AG10803 (cell line): ENCODE measurements at places on chromosomes 11 and 22.

GRCh38 chr22:46432164-46433068 lies 96.9 kb downstream of the TRMU start:
- DNase-seq = peak; percentile 4

GRCh38 chr11:5230266-5230665 lies 3.4 kb upstream of the HBB start:
- no peak for DNase-seq

- DNase-seq = no peak
These were observed 189.6 kb downstream of the DSCAML1 start for GRCh38 chr11:117607449-117607848.

- DNase-seq = no peak
These were observed 3.9 kb downstream of the CNIH2 start for GRCh38 chr11:66281776-66282467.

DNA sequence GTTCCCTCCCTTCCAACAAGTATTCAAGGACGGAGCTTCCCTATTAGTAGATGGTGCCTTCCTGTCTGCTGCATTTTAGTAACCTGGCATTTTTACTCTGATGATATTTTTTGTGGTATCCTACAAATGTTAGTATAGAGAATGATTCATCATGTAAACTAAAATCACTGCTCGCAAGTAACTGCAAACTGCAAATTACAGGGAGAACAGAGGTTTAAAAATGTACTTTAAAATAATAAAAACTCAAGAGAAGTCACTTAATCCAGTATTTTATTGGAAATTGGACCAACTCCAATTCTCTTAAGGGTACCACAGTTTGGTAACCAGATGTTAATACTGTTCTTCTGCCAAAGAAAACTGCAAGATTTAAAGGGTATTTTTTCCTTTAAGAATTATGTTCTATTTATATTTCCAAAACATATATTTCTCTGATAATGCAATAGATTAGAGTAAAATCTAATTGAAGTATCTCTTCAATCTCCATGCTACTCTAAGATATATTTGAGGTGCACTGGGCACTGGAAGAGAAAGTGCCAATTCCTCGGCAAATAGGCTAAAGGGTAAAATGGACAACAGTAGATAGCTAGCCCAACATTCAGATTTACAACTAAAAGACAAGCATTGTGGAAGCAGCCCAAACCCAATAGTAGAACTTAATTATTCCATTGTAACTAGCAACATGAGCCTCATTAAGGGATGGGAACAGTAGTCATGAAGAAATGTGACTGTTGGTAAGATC lies 298.0 kb downstream of the TTC28 start:
- DNase-seq = peak; percentile 29

DNA sequence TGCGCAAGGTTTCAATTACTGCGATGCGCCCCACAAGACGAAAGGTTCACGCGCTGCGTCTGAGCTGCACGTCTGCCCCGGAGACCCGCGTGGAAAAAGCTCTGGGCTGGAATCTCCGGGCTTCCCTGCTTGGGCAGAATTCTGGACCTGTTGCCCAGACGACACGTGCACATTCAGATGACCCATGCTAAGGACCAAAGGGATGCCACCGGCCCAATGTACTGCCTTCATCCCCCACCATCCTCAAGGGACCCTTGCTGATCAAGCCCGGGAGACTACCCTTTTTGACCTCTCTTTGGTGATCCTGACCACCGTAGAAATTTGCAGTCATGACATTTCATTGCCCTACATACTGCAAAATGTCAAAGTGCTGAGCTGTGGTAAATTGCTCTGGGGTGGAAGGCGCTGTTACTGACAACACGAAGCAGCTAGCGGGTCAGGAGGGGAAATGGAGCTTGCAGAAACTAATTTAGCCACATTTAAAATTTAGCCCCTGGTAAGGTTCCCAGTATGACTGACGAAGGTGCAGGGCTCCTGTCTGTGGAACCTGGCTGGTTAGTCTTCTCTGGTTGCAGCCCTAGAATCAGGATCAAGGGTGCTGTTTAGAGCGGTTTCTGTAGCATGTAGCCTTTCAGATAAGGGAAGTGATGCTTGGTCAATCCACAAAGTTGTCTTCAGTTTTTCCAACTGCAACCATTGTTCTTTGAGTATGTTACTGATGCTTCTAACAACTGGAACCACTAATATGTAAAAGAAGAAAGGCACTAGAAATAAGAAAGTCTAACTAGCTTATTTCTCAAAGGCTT lies 81.9 kb downstream of the PRR5L start:
- no peak for DNase-seq

- DNase-seq = peak; percentile 92
These were observed 13.8 kb downstream of the UQCR10 start for GRCh38 chr22:29780748-29781676.

GRCh38 chr11:1925373-1926155 lies 6.1 kb downstream of the TNNT3 start:
- DNase-seq = no peak

DNA sequence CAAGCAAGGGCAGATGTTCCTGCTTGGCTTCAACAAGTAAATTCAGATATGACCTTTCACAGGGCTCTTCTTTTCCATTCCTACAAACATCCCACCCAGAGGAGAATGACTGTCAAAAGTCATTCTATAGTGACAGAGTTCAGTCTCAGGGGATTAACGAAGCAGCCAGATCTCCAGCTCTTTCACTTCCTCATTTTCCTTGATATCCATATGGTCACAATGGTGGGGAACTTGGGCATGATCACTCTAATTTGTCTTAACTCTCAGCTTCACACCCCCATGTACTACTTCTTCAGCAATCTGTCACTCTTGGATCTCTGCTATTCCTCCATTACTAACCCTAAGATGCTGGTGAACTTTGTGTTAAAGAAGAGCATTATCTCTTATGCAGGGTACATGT lies 15.0 kb upstream of the OR8B8 start:
- DNase-seq = no peak

GRCh38 chr11:96622026-96622634 lies 232.3 kb downstream of the JRKL start:
- no peak for DNase-seq

GRCh38 chr11:123640677-123641494 lies 13.5 kb downstream of the SCN3B start:
- peak; percentile 25 for DNase-seq

DNA sequence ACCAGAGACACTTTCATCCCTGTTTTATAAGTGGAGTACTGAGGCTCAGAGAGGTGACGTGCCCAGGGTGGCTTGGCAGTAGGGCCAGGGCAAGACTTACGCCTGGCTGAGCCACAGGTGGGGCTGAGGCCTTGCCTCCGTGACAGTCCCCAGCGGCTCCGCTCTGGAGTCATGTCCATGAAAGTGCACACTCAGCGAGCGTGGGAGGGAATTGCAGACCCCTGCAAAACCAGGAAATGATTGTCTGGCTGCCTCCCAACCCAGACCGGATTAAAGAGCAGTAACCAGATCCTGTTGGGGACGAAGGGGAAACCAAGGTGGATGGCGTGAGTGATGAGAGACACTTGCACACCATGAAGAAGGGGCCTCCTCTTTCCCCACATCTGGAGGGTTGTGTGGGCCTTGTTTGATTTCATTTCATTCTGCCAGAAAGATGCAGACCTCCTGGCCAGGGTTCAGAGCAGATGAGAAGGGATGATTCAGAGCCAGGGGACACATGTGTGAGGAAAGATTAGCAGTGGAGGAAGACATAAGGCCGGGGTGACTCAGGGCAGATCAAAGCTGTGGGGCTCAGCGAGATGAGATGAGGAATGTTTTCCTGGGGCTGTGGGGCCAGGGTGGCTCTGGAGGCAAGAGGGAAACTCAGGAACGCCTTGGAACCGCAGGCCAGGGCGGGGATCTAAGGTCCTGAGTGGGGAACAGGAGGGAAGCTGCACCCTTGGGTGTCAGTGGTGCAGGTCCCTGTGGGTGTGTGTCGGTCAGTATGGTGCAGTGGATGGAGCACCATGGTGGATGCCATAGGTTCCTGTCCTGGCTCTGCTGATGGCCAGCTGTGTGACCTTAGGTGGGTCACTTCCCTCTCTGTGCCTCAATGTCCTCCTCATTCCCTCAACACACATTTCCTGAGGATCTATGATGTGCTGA lies 29.9 kb upstream of the LRRC32 start:
- peak; percentile 95 for DNase-seq

DNA sequence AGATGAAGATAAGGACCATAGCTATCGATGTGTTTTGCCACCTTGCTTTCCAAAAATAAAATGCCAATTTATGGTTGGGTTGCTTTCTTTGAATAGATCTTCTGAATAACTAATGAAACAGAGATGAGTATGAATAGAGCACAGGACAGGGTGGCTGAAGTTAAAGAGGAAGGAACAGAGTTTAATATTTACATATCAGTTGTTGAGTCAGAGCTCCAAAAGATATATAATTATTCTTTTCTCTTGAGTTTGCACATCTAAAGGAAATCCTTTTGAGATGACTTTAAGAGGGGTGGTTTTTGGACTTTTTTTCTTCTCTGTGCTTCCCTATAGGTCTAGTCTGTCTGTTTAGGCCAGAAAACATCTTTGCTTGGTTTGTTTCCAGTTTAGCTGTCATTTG lies 115.2 kb downstream of the DDX10 start:
- DNase-seq = no peak

- DNase-seq = no peak
These were observed 115.6 kb upstream of the PDGFD start for GRCh38 chr11:104279587-104279986.

DNA sequence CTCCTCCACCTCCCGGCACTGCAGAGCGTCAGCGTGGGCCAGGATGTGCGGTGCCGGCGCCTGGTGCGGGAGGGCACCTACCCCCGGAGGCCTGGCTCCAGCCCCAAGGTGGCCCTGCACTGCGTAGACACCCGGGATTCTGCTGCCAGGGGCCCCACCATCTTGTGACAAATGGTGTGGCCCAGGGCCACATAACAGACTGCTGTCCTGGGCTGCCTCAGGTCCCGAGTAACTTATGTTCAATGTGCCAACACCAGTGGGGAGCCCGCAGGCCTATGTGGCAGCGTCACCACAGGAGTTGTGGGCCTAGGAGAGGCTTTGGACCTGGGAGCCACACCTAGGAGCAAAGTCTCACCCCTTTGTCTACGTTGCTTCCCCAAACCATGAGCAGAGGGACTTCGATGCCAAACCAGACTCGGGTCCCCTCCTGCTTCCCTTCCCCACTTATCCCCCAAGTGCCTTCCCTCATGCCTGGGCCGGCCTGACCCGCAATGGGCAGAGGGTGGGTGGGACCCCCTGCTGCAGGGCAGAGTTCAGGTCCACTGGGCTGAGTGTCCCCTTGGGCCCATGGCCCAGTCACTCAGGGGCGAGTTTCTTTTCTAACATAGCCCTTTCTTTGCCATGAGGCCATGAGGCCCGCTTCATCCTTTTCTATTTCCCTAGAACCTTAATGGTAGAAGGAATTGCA lies 13.5 kb downstream of the TSKU start:
- no peak for DNase-seq

DNA sequence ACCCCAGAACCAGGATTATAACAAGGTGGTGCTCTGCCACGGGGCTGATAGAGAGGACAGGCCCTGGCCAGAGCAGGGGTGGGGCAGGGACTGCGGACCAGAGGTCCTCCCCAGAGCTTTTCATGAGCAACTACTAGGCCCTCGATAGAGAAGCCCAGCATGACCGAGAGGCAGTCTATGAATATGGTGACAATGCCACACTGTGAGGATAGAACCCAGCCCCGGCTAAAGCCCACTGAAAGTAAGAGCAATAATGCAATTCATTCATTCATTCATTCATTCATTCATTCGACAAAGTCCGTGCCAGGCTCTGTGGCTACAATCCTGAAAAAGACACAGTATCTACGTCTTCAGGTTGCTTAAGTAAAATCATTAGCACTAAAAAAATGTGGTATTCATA lies 35.6 kb upstream of the CD5 start:
- no peak for DNase-seq

GRCh38 chr11:2778630-2779498 lies 79.1 kb upstream of the KCNQ1OT1 start:
- peak; percentile 63 for DNase-seq

DNA sequence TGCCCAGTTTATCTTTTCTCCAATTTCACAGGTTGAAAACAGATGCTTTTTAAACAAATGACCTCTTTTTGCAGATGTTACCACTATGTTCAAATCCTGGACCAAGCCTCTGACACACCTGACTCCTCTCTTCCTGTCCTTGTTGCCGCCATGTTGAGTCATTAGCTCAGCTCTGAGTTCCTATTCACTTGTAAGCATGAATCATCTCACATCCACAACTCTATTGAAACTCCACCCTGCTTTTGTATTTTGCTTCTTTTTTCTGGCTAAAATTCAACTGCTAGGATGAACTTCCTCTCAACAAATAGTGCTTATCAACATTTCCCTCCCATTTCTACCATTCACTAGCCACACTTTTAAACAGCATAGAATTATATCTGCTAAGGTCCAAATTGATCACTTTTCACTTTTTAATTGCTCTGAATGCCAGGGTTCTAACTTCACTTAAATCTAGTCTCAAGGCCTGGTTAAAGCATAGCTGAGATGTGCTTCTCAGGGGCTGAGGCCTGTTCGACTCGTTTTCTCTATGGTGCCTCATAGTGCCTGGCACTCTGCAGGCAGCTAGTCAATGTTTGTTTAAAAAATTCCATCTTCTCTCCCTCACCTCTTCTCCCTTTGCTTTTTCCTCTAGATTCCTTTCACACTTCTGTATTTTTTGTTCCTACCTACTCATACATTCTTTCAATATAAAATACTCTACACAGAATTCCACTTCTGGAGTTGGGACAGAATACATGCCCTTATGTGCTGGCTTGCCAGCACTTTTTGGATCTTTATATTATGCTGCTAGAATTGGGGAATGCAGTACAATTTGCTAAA lies 3.9 kb downstream of the JOSD1 start:
- DNase-seq = peak; percentile 75

GRCh38 chr11:110805756-110806155 lies 93.5 kb upstream of the ARHGAP20 start:
- no peak for DNase-seq

GRCh38 chr22:19597399-19597735 lies 73.2 kb upstream of the CLDN5 start:
- DNase-seq = no peak

DNA sequence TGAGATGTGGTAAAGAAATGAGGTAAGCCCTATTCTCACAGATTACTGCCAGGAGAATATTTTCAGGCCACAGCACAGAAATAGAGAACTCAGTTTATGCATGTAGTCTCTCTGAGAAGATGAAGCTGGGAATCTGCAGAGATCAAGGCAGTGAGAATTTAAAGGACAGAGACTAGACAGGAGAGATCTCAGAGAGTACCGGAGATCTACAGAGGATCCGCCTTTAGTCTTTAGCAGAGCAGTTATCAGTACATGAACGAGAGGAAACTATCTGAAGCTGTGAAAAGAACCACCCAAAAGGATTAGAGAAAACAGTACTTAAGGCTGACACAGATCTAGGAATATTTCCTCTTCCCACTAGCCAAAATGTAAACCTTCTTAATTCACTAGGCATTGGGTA lies 101.5 kb downstream of the DLG2 start:
- no peak for DNase-seq

GRCh38 chr11:70104419-70104818 lies 26.3 kb downstream of the ANO1 start:
- DNase-seq = no peak

DNA sequence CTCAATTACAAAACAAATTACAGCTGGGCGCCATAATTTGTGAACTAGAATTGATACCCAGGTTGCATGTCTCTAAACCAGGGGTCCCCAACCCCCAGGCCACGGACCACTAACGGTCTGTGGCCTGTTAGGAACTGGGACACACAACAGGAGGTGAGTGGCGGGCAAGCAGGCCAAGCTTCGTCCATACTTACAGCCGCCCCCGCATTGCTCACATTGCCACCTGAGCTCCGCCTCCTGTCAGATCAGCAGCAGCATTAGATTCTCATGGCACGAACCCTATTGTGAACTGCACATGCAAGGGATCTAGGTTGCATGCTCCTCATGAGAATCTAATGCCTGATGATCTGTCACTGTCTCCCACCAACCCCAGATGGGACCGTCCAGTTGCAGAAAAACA lies 12.9 kb downstream of the FCHSD2 start:
- DNase-seq = no peak

GRCh38 chr22:33650244-33650643 lies 270.0 kb downstream of the LARGE1 start:
- no peak for DNase-seq
